ENCODE measurements at places on chromosomes 1 and 21.

- no peak for DNase-seq
These were observed 108.7 kb upstream of the ACTRT2 start for GRCh38 chr1:2912424-2913061.

DNA sequence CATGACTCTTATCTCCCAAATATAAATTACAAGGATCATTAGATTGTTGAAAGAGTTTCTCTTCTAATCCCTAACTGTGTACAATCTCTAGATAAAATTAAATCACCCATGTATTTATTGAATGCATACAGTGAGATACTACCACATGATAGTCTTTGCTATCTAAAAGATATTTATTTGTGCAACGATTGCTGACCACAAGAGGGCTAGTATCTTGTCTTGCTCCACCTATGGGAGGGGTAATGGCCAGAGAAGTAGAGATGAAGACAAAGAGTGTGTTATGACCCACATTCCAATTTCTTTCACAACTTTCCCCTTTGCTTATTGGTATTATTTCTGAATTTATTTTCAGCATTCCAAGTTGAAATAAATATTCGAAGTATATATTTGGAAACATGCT, 13.7 kb downstream of the PYHIN1 start:
- peak; percentile 5 for DNase-seq

- no peak for DNase-seq
These were observed 59.6 kb upstream of the ST6GALNAC5 start for GRCh38 chr1:76807543-76808260.

DNA sequence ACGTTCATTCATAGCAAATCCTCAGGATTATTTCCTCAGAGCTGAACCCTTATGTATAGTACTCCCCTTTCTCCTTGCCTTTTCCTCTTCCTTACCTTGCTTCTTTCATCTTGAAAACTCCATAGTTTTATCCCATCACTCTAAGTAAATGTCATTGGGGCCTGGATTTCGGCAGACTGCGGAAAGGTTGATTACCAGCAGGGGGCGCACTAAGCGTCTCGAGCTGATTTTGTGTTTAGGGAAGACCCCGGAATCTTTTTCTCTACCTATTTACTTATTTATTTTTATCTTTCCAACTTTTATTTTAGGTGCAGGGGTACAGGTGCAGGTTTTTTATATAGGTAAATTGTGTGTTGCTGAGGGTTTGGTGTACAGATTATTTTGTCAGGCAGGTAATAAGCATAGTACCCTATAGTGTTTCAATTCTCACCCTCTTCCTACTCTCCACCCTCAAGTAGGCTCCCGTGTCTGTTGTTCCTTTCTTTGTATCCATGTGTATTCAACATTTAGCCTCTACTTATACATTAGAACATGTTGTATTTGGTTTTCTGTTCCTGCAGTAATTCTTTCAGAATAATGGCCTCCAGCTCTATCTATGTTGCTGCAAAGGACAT, 11.4 kb upstream of the MTARC1 start:
- peak; percentile 53 for DNase-seq

DNA sequence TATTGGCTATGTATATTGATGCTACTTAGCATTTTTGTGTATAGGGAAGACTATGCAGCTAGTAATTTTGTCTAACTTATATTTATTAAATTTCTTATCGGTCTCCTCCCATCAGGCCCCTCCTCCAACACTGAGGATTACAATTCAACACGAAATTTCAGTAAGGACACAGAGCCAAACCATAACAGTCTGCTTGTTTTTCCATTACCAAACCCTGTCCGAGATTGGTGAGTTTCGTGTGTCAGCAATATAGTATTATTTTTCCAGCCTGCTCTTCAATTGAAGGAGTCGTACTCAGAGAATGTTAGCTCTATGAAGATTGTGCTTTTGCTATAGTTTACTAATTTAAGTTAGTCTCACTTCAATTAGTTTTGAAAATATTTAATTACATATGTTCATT, 1495.3 kb downstream of the MRPL39 start:
- no peak for DNase-seq

DNA sequence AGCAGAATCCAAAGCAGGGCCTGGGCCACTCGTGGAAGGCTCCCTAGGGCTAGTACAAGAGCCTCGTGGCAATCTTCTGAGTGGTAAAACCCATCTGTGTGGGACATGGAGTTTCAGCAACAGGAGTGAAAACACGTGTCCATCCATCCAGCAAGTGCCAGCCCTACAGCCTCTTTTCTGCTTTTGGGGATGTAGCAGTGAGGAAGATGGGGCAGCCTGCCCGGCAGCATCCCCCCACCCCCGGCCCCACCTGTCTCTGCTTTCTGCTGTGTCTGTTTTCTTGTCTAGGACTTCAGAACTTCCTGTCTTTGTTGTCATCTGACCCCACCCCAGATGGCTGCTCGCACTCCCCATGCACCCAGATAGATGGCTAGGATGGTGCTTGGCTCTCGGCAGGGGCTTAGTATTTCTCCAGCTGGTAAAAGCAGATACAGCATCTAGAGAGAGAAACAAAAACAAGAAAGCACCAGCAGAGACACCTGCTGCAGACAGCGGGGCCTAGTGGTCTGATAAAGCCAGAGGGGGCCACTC, 1.5 kb downstream of the CPTP start:
- DNase-seq, result no peak

DNA sequence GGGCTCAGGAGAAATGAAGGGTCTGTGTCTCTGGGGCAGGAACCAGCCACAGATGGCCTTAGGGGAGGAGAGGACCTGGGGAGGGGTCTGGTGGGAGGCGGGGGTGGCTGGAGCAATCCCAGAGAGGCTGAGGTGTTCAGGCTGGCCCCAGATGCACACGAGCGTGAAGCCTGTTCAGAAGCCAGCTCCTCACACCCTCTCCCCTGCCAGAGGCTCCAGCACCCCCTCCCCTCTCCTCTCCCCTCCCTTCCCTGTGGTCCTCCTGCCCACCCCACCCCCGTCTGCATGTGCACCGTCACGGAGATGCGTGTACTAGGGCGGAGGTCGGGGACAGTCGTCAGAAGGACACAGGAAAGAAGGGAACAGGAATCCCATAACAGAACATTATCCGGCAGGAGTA, 115.0 kb upstream of the COL6A1 start:
- no peak for DNase-seq

GRCh38 chr1:236287757-236288619, 6.2 kb upstream of the ERO1B start:
- no peak for DNase-seq

DNA sequence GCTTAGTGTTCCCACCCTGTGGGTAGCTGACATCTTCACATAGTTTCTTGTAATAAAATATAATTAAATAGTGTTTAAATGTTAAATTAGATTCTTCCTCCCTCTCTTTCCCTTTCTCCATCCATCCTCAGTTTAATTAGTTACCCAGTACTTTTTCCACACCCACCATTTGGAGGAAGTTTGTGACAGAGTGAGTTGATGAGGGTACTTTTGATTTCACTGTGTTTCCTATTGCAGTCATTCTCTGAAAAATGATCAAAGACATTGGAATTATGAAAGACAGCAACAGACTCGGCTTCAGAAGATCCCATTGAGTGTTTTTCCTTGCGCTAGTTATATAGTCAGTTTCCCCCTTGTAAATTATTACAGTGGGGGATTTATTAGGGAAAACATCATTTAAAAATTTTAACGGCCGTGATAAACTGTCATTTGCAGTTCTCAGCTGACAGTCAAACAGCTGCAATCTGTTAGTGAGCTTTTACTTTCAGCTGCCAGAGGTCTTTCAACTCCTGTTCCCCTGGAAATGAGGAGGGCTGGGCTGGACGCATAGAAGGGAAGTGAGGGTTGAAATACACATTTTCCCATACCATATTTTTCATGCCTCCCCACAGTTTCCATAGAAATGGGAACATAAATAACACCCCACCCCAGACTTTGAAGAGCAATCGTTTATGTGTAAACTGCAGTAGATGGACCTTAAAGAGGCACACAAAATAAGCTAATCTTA, 61.3 kb upstream of the CACYBP start:
- DNase-seq, result no peak

Data from GM12865 (cell line).